Colonic mucosa (tissue), 4 donors: ENCODE measurements at places on chromosomes 2 and 18.

GRCh38 chr2:120369250-120369649 lies 23.3 kb downstream of the INHBB start:
- DNase-seq, result no peak

DNA sequence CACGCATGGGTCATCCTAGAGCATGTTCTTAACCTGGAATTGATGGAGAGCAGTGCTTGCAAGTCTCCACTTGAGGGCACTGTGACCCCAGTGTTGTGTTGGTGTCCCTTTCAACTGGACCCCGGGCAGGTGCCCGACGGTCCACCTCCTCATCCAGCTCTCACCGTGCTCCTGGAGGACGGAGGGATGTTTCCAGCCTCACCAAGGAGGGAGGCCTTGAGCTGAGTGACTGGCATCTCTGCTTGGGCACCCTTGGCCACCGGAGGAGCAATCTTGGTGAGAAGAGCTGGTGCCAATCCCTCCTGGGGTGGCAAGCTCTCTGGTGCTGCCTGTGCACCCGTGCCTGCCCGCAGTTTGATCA lies 45.4 kb upstream of the ASB18 start:
- no peak for DNase-seq

DNA sequence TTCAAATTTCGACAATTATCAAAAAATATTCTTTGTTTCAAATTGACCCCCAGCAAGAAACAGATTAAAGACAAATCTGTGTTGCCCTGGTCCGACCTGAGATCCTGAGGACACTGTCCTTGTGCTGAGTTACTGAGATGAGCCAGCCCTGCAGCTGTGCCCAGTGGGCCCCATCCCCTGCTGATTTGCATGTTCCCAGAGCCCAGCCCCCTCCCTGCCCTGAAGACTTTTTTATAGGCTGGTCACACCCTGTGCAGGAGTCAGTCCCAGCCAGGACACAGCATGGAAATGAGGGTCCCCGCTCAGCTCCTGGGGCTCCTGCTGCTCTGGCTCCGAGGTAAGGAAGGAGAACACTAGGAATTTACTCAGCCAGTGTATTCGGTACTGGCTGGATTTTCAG lies 31.4 kb upstream of the ZNG1B start:
- no peak for DNase-seq

GRCh38 chr18:63433334-63433866 lies 11.1 kb upstream of the VPS4B start:
- no peak for DNase-seq

- DNase-seq, result no peak
Measured at GRCh38 chr18:8350628-8351027, 258.6 kb upstream of the RAB12 start.

DNA sequence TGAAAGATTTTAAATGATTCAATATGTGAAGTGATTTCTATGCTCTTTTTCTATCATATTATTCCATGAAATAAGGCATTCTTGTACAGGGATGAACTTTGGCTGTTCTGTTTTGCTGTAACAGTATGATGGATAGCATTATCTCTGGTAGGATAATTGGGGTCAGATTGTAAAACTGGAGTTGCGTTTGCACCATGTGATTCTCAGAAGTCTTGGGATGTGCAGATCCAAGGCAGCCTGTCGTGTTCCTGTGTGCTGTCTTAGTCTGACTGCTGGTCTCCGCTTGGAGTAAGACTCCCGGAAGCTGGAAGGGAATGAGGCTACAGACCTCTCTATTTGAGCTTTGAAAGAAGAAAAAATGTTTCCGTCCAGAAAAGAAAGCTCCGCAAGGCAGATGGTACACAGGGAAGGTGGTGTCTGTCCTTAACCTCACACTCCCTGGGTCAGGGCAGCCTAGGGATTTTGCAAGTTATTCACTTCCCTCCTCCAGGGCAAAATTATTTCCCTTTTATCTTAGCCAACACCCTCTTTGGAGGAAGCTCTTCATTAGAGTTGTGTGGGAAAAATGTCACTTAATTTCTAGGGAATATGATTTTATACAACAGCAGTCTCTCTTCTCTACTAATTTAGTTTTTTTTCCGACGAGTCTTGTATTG lies 250.6 kb downstream of the PTPRM start:
- DNase-seq, result no peak

GRCh38 chr2:134140251-134140661 lies 113.6 kb upstream of the MGAT5 start:
- peak; percentile 74 for DNase-seq

- no peak for DNase-seq
Measured at GRCh38 chr2:148981324-148981723, 57.2 kb upstream of the LYPD6B start.

- DNase-seq, result no peak
Measured at GRCh38 chr2:240956935-240957655, 41.3 kb upstream of the SNED1 start.

DNA sequence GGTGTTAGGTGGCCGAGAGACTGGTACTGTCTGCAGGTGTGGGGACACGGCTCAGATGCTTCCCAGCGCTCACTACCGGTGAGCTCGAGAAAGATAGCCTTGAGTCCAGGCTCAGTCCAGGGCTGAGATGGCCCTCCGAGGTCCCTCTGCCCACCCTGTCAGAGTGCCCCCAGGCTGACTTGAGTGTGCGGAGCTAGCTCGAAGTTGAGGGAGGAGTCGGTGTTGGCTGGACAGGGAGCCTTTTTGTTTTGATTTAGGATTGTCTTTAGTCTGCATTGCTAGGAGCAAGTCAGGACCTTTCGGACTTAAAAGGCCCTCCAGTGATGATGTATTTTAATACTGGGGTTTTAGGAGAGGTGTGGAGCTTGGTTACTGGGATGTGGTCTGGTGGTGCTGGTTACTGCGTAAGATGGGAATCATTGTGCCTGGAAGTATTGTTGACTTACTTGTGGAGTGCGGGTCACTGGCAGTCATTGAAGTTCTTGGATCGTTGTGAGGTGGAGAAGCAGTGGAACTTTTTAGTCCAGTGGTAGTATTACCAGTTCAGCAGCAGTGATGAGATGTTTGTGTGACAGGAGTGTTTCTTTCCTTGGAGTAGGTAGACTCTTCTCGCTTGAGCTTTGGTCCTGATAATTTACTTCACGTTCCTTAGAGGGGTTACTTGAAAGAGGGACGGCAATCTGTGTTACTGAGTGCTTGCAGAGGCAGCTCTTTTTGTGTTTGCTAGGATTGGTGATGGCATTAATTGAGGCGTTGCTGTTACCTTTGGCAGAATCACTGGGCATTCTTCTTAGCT lies 633 bp downstream of the KIAA1328 start:
- DNase-seq, result peak; percentile 27

DNA sequence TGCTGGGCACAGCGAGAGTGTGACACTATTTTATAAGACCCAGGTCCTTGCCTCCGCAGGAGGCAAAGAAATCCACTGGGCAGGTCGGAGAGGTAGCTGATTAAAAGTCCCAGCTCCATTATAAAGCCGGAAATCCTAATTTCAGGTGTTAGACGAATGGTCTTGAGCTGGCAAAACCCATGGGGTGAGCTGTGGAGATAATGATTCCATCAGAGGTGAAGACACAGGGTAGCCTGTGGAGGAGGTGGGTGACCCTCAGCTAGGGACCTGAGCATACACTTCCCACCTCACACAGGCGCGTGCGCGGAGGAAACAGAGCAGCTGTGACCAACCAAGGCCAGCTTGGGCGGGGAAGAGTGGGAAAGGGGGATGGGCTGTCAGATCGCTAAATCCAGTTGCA lies 201.7 kb upstream of the CXCR4 start:
- no peak for DNase-seq
